ENCODE measurements at places on chromosomes 12 and 14.
A peak's percentile ranks its signal among the peaks of the same experiment; 100 is the strongest.

DNA sequence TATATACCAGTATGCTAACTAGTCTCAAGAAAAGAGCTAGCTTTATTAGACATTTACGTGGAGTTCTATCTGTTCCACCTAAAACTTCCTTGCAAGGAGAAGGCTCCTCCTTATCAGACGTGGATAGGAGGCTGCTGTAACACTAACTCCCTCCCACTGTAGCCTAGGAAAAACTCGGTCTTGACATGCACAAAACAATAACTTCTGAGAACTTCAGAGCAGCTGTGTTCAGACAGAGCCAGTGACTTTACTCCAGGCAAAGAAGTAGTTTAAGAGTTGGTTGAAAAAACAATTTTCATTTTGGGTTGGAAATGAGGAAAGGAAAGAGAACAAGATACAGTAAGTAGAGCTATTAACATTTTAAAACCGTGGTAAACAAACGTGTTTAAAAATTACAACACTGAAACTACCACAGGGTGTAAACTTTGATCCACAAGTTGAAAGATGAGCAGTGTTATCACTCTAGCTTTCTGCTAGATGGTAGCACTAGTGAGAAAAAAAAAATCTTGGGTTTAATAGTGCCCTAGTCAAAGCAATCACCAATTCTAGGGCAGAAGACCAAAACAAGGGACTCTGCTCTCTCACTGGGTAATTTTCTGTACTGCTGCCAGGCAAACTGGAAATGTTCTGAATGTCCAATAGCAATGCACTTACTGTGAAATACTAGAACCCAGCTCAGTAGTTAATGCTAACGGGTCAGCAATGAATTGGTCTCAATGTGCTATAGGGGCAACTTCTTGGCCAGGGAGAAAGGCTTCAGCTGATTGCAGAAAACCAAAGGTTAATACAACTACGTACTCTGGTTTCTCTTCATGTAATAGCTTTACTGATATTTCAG lies 2.4 kb downstream of the ATF7 start:
- DNase-seq, result peak; percentile 9

- DNase-seq, result no peak
Observed at GRCh38 chr12:4039931-4040330, 166.7 kb upstream of the PARP11 start.

DNA sequence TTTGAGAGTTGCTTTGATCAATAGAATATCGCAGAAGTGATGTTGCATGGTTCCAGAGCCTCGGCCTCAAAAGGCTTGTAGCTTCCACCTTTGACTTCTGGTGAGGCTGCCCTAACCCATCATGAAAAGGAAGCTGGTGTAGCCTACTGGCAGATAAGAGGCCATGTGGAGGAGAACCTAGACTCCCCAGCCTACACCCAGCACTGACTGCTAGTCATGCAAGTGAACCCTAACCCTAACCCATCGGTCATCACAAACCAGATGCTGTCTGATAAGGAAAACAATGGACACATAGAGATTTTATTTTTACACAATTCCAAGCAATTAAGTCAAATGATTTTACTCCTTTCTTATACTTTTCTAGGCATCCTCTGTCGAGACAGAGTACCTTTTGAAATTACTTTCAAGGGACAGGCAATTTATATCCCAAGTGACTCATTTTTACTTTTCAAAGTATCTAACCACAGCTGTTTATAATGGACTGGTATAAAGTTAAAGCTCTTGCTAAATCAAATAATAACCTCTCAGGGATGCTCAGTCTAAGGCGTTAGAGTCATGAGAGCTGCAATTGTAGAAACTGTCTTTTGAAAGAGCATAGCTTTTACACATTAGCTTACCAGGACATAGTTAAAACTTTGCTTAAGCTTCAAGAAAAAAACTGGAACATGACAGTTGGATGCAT lies 17.6 kb downstream of the PTPRB start:
- no peak for DNase-seq

GRCh38 chr12:130154276-130155070 lies 7.8 kb upstream of the FZD10 start:
- DNase-seq, result no peak

DNA sequence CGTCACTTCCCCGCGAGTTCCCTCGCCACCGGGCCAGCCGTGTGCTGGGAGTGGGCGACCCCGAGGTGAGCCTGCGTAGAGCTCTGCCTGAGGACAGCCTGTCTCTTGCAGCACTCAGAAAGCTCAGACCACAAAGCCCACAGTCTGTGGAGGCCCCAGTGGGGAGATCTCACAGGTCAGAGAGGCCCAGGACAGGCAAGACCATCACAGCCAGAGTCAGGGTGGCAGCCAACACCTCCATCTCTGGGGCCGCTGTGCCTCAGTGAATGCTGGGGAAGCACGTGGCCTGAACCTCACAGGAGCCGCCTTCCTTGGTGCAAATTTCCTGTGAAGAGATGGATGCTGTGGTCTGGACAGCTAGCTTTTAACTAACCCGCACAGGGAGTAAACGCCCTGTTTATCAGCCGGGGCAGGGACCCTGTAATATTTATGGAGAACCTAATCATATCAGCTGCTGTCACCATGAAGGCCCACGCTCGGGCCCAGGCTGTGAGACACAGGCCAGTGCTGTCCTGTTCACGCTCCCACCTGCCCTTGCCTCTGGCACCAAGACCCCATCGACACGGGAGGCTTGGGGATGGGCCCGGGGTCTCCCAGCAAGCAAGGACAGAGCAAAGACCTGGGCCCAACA lies 56.9 kb downstream of the CDC42BPB start:
- no peak for DNase-seq

DNA sequence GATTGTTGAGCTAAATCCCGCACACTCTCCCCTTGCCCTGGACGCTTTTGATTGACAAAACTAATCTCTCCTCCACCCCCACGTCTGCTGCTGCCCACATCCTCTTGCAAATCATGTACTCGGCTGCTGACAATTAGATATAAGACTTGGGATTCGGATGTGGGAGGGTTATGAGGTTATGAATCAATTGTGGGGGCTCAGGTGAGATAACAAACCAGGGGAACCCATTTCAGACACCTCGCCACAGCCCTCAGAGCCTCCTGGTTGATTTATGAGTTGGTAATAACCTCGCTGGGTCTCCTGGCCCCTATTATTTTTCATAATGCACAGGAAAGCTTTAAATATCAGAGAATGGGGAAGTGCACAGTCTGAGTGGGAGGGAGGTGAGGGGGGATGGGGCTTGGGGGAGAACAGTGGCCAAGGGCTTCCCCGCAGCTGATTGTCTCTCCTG lies 449.9 kb downstream of the DPF3 start:
- no peak for DNase-seq
